ENCODE measurements at places on chromosomes 2 and 18.
A peak's percentile ranks its signal among the peaks of the same experiment; 100 is the strongest.

- DNase-seq: no peak
Measured at GRCh38 chr18:41938445-41938844, 16.6 kb upstream of the PIK3C3 start.

GRCh38 chr2:134712299-134712698, 6.5 kb downstream of the TMEM163 start:
- DNase-seq: no peak

- no peak for DNase-seq
Measured at GRCh38 chr2:202378662-202379358, 2.7 kb downstream of the BMPR2 start.

DNA sequence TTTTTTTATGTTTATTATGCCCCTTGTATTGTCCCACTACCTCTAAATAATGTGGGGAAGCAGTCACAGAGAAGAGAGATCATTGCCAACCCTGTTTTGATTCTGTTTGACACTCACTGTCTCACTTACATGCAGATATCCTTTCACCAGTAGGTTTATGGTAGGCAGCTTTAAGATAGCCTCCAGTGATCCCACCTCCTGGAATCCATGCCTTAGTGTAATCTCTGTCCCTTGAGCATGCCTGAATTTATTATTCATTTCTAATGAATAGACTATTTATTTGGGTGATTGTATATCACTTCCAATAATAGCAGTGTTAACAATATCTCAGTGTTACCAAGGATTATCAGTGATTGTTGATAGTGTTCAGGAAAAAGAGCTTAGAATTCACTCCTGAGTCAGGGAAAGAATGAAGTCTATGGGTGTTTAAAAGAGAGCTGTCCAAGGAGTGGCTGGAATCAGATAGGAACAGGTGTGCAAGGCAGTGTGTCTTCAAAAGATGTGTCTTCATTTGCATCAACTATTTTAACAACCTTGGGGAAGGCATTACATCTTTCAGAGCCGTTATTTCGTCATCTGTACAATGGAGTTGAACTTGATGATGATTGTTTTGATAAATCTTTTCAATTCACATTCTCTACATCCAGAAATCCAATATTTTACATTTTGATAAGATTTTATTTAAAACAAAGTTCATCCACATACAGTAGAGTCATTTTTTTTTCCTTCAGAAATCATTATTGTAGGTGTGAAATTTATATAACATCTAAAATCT, 31.9 kb downstream of the PKP4 start:
- DNase-seq: no peak

GRCh38 chr2:31937741-31938140, 73.1 kb downstream of the MEMO1 start:
- no peak for DNase-seq

DNA sequence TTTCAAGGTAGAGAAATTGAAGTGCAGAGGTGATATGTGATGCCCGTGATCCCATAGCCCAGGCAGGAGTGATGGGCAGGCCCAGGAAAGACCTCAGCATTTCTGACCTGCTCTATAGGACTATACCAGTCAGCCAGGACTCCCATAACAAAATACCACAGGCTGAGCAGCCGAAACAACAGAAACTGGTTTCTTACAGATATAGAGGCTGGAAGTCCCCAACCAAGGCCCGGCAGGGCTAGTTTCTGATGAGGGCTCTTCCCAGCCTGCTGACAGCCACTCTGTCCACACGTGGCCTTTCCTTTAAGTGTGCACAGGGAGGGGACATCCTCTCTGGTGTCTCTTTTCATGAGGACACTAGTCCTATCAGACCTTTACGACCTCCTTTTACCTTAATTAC, 104.2 kb upstream of the AGAP1 start:
- DNase-seq: no peak

- no peak for DNase-seq
Measured at GRCh38 chr2:196551014-196551413, 88.5 kb upstream of the CCDC150 start.

GRCh38 chr2:117360586-117360985, 453.9 kb upstream of the DDX18 start:
- no peak for DNase-seq

- DNase-seq: no peak
Measured at GRCh38 chr2:195388028-195388427, 269.0 kb upstream of the SLC39A10 start.

- DNase-seq: peak; percentile 29
Measured at GRCh38 chr2:30201990-30202389, 29.3 kb upstream of the LBH start.

- DNase-seq: no peak
Measured at GRCh38 chr18:48940854-48941611, 9.7 kb downstream of the SMAD7 start.

DNA sequence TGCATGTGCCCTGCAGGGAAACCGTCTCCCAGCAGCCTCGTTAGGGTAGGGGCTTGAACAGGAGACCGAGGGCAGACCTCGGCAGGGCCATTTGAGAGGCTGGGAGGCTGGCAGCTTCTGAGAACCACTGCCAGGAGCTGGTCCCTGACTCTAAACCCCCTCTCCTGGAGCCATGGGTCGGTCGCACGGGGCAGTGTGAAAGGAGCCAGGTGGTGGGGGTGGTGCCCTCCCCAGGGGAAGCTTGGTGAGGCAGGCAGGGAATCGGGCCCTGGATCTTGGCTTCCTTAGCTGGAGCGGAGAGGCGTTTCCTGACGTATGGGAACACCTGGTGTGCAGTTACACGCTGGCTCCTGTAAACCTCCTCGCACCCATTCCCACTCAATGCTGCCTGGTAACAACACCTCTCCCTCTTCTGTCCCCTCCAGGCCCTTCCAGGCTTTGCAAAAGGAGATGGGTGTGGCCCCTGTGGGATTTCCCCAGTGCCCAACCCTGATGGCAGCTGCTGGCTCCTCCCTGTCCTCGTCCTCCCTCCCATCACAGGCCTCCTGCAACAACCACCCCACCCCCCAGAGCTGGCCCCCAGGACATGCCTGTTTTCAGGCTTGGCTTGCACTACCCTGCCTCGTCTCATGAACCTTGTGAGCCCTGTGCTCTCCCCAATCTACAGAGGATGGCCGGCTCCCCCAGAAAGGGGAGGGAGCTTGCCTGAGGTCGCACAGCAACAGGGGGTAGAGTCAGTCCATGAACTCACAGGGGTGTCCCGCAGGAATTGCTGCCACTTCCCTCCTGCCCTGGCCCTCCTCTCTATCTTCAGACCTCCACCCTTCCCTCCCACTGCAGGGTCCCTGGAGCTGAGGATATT, 24.4 kb downstream of the ADRA2B start:
- DNase-seq: no peak

- no peak for DNase-seq
Measured at GRCh38 chr18:31225668-31226067, 63.0 kb upstream of the DSC1 start.

DNA sequence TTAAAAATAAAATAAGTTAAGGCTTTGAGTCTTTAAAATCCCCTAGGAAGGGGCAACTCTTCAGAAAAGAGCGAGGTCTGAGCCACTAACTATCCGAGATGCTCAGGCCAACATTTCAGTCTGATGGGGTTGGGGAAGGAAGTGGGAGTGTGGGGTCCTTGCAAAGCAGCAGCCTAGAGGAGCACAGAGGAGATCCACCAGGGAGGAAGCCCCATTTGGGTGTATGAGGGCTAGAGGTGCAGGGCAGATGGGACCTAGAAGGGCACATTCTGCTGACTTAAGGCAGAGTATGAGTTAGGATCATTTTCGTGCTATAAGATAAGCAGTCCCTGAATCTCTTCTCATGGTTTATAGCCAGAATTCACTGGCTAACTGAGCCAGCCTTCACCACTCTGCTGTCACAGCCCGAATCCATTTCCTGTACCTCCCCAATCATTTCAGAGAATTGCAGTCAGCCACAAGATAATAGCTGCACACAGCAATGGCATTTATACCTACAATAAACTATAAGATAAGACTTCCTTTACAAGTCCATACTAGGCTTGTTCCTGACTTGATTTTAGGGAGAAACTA, 37.0 kb downstream of the MRPL30 start:
- DNase-seq: no peak

GRCh38 chr18:25284861-25285550, 67.0 kb downstream of the ZNF521 start:
- no peak for DNase-seq

- no peak for DNase-seq
Measured at GRCh38 chr18:73414598-73414997, 546.8 kb upstream of the NETO1 start.

- DNase-seq: no peak
Measured at GRCh38 chr2:33291278-33292013, 185.0 kb upstream of the RASGRP3 start.

DNA sequence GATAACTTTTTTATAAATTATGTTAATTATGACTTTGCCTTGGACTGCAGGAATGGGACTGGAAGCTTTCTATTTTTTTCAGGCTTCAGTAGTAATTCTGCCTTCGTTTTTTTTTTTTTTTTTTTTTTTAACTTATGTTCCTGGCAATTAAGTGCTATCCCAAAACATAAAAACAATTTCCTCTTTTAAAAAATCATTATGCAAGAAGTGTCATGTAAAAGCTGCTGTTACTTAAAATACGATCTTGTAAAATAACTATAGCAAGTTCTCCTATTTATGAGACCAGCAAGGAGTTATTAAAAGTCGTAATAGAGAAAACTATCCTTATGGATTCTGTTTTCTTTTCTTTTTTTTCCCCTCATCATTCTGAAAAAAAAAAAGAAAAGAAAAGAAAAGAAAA, 301.6 kb upstream of the FBXO11 start:
- no peak for DNase-seq

GRCh38 chr18:28050545-28050944, 126.4 kb downstream of the CDH2 start:
- no peak for DNase-seq

- DNase-seq: no peak
Measured at GRCh38 chr2:227033471-227034148, 130.4 kb downstream of the COL4A4 start.

- DNase-seq: no peak
Measured at GRCh38 chr18:10265560-10266333, 188.7 kb upstream of the APCDD1 start.

DNA sequence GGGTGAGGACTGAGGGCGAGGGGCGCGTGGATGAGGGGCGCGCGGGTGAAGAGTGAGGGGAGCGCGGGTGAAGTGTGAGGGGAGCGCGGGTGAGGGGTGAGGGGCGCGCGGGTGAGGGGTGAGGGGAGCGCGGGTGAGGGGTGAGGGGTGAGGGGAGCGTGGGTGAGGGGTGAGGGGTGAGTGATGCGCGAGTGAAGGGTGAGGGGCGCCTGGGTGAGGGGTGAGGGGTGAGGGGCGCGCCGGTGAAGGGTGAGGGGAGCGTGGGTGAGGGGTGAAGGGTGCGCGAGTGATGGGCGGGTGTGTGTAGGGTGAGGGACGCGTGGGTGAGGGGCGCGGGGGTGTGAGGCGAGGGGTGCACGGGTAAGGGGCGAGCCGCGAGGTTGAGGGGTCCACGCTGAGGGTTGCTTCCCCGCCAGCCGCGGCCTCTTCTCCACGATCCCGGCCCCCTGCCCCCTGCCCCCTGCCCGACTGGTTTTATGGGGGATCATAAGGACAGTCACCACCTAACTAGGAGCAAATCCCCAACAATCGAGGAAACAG, 1.1 kb upstream of the SLC66A2 start:
- DNase-seq: no peak

- no peak for DNase-seq
Measured at GRCh38 chr2:157900203-157900602, 24.1 kb upstream of the ACVR1 start.

DNA sequence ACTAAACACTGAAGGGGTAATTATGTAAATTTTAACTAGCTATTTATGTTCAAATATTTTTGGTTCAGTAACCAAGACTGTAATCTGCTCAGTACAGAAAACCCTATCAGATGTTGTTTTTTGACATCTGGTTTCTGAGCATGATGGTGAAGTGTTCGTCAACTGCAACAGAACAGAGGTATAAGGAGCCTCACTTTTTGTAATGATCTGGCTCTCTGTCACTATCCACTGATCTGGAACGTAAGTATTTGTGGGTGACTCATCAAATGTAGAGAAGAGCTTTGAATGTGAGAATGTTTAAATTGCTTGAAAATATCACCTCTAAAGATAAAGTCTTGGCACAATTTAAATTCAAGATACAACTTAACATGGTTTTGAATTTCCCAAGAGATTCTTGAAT, 213.6 kb upstream of the FAM98A start:
- no peak for DNase-seq

GRCh38 chr2:21033237-21034155, 10.4 kb downstream of the APOB start:
- no peak for DNase-seq

DNA sequence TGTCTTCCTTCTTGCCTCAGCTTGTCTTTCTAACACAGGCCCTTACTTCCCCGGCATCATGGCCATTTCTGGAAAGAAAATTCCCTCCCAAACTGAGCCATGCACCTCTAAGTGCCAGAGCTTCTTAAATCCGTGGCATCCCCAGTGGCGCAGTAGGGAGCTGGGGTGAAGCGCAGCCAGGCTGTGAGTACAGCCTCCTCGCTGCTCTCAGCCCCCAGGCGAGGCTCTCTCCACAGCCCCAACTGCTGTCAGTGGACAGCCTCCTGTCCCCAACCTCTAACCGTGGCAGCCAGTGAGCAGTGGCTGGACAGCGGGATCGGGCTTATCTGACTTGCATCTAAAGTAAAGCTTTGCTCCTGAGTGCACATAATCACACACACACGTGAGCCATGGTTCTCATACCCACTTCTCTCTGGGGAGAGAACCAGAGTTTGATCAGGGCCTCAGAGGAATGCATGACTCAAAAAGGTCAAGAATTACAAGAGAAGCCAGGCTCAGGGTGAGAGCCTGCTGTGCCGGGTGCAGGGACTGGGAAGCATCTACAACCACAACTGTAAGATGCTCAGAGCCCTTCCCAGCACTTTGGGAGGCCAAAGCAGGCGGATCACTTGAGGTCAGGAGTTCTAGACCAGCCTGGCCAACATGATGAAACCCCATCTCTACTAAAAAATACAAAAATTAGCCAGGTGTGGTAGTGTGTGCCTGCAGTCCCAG, 50.7 kb downstream of the SFXN5 start:
- no peak for DNase-seq

- no peak for DNase-seq
Measured at GRCh38 chr18:3305354-3305762, 43.4 kb downstream of the MYL12B start.

- DNase-seq: no peak
Measured at GRCh38 chr2:208531361-208531760, 124.8 kb downstream of the PTH2R start.

GRCh38 chr2:233184669-233185068, 66.8 kb upstream of the ATG16L1 start:
- no peak for DNase-seq

DNA sequence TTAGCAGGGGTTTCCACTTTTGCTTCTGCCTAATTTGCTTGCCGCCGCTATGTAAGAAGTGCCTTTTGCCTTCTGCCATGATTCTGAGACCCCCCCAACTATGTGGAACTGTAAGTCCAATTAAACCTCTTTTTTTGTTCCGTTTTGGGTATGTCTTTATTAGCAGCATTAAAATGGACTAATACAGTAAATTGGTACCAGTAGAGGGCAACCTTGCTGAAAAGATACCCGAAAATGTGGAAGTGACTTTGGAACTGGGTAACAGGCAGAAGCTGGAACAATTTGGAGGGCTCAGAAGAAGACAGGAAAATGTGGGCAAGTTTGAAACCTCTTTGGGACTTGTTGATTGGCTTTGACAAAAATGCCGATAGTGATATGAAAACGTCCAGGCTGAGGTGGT, 216.1 kb upstream of the FSIP2 start:
- no peak for DNase-seq
